ENCODE measurements at places on chromosomes 7 and 10. TPM values are rescaled to one million over a fixed set of nuclear protein-coding genes. Genes with fewer than 3 reads are reported as not detected.
A peak's percentile ranks its signal among the peaks of the same experiment; 100 is the strongest.

DNA sequence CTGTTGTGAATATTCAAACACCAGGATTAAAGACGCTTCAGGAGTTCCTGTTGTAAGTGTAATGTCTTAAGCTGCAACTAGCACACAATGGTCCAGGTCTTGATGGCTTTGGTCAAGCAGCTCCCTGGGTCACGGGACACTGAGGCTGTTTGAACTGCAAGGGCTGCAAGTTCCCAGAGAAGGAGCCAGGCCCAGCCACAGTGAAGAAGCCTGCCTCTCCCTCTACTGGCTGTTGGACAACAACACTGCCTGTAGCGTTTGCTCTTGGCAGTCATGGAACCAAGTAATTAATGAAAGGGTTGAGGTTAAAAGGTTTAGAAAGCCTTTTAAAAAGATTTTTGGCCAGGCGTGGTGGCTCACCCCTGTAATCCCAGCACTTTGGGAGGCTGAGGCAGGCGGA is 31.9 kb upstream of the GUSB start:
- DNase-seq = peak; percentile 26

Gene CTAGE4
- 10.3 TPM for total RNA-seq

- no peak for DNase-seq
Observed at GRCh38 chr10:79459243-79459642, 13.8 kb upstream of the ZCCHC24 start.

Gene POLR2J2
- 4.2 TPM for total RNA-seq

Gene PODXL
- total RNA-seq = 0.50 TPM

Gene DOCK4
- 22.2 TPM for total RNA-seq

GRCh38 chr10:3420527-3421469 is 248.2 kb upstream of the PITRM1 start:
- no peak for DNase-seq

Measured in mammary epithelial cell (primary cell).